D341Med (cell line): ENCODE measurements at places on chromosomes 5 and 9.

- no peak for DNase-seq
Observed at GRCh38 chr9:22682961-22683699, 236.5 kb downstream of the DMRTA1 start.

DNA sequence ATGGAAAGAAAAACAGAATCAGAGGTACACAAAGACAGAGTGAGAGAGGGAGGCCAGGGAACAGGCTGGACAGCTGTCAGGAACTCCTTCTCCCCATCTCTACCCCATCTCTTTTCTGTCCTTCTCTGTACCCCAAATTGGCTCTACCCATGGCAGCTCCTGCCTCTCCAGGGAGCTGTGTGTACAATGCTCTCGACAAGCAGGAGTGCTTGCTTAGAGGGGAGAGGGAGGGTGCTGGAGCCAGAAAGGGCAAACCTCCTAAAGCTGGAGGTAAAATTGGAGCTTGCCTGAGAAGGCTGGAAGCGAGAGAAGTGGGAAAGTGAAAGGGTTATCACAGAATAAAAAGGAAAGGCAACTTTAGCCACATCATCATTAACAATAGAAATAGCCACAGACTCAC lies 6.4 kb downstream of the TPM2 start:
- DNase-seq, result no peak

GRCh38 chr5:40021007-40021406 lies 596.2 kb upstream of the DAB2 start:
- DNase-seq, result no peak

GRCh38 chr9:23431459-23431858 lies 394.6 kb downstream of the ELAVL2 start:
- DNase-seq, result no peak

- DNase-seq, result no peak
Observed at GRCh38 chr9:99239341-99240060, 17.4 kb downstream of the SEC61B start.

GRCh38 chr5:1733369-1733768 lies 66.3 kb downstream of the MRPL36 start:
- DNase-seq, result peak; percentile 2

DNA sequence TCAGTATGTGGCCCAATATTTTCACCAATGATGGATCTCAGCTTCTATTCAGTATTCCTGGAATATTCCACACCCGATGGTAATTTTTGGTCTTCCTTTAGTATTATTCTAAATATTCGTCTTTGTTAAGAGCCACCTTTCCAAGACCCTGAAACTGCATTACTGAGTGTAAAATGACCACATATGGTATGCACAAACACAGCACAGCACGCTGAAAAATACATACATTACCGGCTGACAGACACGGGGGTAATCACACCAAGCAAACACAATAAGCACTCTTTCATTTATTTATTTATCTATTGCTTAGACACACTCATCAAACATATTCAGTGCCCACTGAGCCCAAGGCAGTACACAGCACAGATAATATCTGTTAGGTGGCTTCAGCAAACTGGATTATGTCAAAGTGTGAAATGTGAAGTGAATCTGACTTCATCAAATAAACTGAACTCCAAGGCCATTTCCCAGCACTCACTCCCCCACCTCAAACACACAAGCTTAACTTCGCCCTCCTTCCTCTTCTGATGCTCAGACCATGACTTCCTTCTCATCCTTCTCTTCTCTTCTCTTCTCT lies 1637.8 kb upstream of the C9orf72 start:
- no peak for DNase-seq

- peak; percentile 66 for DNase-seq
Observed at GRCh38 chr5:132526290-132526973, 16.9 kb downstream of the IL5 start.

- DNase-seq, result no peak
Observed at GRCh38 chr9:106218427-106218826, 524.1 kb downstream of the TMEM38B start.

- DNase-seq, result no peak
Observed at GRCh38 chr5:107770051-107770450, 99.3 kb upstream of the EFNA5 start.

DNA sequence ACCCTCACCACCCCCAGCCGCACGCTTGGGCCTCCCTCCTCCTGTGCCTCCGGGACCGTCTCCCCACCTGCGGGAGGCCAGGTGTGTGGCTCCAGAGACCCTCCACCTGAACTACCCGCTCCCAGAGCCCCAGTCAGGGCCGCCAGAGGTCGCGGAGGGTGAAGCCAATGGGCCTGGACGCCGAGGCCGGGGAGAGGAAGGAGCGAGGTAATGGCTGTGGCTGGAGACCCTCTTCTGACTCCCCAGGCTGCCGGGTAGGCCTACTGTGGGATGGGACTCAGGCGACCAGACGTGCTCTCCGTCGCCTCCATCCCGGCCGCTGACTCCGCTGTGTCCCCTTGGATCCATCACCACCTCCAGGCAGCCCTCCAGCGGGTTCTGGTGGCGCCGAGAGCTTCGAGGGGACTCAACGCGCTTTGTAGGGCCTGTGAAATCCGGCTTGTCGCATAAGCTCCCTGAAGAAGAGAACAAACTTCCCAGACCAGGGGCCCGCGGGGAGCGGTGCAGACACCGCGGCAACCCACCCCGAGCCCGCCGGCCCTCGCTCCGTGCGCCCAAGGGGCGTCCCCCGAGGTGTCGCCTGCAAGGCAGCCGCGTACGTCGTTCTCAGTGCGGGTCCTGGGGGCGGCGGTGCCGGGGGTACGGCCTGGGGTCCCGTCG lies 12.6 kb downstream of the IRX2 start:
- no peak for DNase-seq

DNA sequence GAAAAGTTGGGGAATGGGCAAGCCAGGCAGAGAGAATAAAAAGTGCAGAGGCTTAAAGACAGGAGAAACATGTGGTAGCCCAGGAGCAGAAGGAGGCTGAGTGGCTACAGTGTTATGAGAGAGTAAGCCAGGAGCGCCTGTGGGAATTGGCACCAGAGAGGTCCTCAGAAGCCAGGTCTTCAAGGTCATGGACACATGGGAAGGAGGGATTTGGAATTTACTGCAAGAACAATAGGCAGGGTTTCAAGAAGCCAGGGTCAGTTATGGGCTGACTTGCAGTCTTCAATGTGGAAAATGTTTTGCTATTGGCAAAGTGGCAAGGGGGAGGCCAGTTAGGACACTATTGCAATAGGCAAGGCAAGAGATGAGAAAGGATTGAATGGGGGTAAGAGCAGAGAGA lies 29.3 kb downstream of the ERAP1 start:
- DNase-seq, result no peak

DNA sequence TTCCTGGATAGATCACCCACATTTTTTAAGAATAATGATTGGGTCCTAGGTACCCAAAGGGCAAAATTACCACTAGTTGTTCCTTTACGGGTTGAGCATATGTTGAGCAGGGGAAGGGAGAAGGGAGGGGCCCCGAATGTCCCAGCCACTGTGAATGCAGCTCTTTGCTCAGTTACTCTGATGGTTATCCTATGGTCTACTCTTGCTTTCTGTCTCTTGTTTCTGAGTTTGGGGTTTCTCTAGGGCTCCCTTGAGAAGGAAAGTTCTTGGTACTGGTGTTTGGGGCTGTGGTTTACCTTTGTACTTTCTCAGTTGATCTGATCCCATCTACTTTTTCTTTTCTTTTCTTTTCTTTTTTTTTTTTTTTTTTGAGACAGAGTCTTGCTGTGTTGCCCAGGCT lies 55.6 kb downstream of the ALG2 start:
- no peak for DNase-seq

DNA sequence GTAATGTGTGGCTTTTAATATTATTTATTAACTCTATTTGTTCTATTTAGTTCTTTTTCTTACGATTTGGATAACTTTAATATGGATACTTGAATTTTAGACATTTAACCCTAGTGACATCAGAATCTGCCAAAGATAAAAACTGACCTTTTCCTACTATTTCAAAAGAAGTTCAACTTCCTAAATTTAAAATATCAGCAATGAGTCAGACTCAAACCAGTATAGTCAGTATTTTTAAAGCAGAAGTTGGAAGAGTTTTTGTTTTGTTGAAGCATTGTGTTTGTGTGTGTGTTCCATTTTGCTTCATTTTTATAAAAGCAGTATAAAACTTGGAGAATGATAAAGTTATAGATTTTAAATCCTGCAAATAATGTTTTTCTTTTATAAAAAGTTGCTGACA lies 251.8 kb upstream of the RASA1 start:
- no peak for DNase-seq

GRCh38 chr9:21837501-21837900 lies 35.1 kb downstream of the MTAP start:
- no peak for DNase-seq

- DNase-seq, result no peak
Observed at GRCh38 chr5:168756453-168757391, 177.6 kb upstream of the PANK3 start.

DNA sequence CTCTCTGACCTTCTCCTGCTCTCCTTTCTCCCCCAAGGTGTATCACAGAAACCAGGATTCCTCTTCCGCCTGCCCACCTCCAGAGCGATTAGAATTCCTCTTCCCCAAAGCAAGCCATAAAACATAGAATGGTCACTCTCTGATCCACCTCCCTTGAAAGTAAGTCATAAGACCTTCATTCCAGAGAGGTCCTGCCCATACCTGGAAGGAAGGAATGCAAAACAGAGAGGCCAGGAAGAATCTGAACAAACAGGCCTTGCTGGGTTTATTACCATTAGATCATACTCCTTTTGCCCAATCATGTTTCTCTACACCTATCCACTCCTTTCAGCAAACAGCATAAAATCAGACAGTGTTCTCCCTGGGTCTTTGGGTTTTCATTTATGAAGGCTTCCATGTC lies 21.0 kb downstream of the CDKL3 start:
- DNase-seq, result no peak

GRCh38 chr9:89422151-89422975 lies 75.5 kb downstream of the SEMA4D start:
- no peak for DNase-seq

DNA sequence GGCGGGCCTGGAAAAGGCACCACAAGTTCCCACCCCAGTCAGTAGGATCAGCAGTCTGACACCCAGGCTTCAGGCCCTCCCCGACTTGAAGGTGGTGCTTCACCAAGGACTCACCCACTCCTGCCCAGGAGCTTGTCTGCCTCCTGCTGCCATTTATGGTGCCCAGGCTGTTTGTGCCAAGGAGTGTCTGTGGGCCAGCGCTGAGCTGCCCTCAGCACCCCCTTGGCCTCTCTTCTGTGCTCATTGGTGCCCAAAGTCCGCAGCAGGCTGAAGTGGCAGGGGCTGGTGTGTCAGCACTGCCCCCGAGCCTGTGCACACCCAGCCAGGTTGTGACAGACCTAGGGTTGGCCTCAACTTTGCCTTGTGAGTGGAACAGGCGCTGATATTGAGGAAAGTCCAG lies 23.5 kb downstream of the JMY start:
- no peak for DNase-seq

DNA sequence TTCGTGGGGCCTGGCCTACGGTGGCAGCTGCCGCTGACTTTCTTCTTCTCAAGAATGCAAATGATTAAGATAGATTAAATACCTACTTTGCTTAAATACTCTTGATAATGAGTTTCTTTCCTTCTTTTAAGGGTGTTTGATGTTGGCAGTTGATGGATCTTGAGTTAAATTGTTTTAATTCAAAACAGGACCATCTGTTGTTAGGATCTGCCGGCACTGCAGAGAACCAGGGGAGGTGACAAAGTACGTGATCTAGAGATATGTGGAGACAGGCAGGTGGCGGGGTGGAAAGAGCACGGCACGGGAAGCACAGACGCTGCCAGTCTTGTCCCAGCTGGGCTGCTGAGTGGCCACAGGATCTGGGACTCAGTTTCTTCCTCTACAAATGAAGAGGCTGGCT lies 37.9 kb downstream of the MED27 start:
- DNase-seq, result peak; percentile 68

GRCh38 chr9:123440256-123440655 lies 84.3 kb downstream of the CRB2 start:
- no peak for DNase-seq

GRCh38 chr5:104096451-104096850 lies 533.9 kb upstream of the NUDT12 start:
- no peak for DNase-seq

- no peak for DNase-seq
Observed at GRCh38 chr9:99607842-99608448, 213.7 kb upstream of the NR4A3 start.

DNA sequence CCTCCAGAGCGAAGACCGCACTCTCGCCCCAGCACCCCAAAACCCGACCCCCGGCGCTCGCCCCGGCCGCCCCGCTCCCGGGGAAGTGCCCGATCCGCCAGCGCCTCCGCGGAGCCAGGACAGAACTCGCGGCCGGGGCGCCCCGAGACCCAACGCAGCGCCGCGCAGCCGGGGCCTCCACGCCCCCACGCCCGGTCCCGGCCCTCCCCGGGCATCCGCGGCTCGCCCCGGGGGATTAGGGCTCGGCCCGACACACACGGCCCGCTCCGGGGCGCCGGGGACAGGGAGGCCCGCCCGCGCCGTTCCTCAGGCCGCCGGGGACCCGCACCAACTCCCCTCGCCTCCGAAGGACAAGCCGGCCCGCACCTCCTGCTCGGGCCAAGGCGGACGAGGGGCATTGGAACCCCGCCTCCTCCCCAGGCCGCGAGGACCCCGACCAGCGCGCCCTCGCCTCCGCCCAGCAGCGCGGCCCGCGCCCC lies 544 bp downstream of the FNBP1 start:
- peak; percentile 73 for DNase-seq

DNA sequence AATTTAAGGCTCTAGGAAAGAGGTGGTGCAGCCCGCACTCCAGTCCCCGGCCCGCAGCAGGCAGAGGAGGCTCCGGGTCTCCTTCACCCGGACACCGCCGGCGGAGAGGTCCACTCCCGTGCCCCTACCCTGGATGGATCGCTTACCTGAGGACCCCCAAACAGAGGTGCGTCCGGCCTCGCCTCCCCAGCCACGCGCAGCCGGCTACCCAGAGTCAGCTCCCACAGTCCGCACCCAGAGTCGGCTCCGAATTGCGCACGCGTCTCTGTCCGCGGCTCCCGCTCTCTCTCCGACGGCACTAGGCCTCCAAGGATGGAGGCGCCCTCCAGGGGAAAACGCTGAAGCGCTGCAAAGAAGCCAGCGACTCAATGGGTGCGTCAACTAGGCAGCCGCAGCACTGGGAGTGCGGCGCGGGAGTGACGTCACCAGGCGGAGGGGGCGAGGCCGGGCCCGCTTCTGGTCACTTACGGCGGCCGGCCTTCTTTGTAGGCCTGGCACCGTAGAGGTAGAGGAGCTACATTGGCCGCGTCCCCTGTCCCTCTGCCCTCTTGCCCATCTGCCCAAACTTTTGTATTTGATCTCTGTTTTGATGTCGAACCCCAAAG lies at the start of gene ELP1:
Gene ELP1, minus strand, starts transcription at position 407 of the 605 bp plus-strand sequence. CDS start 2,978 bp downstream, outside the sequence.
- DNase-seq, result peak; percentile 94

DNA sequence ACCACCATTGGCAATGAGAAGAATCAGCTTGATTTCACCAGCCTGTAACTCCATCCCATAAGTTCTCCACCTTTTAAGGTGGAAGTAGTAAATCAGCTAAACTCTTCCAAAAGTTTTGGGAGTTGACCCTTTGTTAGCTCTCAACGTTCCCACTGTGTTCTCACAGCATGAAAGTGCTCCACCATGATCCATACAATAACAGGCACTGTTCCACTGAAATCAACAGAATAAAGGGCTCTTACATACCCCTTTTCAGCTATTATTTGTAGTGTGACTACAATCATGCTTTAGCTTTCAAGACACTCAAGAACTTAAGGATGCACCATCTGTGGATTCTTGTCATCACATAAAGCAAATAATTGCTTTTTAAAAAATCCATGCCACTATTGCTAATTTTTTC lies 81.6 kb downstream of the PPP2R2B start:
- DNase-seq, result no peak

GRCh38 chr9:35308316-35308715 lies 146.5 kb downstream of the UNC13B start:
- no peak for DNase-seq

GRCh38 chr5:27325513-27325912 lies 287.1 kb upstream of the CDH9 start:
- no peak for DNase-seq

GRCh38 chr9:121503444-121503843 lies 3.8 kb upstream of the GGTA1 start:
- no peak for DNase-seq
